ENCODE measurements at places on chromosomes 16 and 17.
A peak's percentile ranks its signal among the peaks of the same experiment; 100 is the strongest.

DNA sequence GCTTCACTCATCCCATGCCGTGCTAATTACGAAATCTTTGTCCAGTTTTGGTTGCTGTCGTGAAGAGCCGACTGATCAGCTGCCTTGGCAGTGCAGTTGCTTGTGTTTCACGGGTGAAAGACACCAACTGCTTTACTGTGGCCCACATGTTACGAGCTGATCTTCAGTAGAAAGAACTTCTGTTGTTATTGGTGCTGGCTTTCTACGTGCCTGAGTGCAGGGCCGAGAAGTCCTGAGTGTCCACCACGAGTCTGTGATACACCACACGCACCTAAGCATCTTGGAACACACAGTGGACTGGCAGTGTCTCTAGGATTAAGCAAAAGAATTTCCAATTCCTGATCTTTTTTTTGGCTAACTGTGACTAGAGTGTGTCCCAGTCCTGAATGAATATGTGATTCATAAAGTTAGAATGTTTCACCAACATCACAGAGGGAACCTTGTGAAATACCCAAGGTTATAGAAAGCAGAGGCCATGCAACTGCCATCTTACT lies 70.4 kb upstream of the CLEC18A start:
- peak; percentile 71 for DNase-seq

DNA sequence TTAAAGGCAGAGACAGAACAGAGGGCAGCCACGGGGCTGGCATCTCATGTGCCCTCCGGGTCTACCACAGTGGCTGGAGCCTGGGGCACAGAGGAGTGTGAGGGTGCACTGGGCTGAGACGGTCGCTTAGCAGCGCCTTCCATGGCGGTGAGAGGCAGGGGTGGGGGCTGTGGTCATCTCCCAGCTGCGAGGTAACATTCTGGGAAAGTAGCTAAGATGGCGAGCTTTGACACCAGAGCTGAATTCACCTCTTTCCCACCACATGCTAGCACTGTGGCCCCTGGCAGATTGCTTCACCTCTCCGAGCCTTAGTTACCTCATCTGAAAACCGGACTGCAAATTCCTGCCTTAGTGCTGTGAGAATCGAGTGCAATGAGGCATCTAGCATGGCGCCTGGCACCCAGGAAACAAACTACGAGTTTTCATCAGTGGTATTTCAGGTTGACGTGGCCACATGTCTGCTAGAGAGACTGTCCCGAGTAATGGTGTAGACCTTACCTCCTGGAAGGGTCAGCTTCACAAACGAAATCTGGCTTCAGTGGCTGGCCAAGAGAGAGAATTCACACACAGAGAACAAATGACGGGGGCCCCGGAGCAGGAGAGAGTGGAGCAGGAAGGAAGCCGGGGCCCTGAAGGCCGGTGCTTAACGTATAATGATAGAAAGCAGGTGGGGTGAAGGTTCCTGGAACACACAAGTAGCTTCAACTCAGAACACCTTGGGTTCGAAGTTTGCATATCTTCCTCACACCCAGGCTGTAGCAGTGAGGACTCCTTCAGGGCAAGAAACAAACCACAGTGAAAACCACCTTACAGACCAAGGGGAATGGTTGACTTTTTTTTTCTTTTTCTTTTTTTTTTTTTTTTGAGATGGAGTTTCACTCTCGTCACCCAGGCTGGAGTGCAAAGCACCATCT lies 63.9 kb upstream of the RPH3AL start:
- DNase-seq, result no peak

GRCh38 chr16:55475919-55476318 lies 3.1 kb upstream of the MMP2 start:
- DNase-seq, result peak; percentile 55

GRCh38 chr17:17722081-17722905 lies 41.0 kb downstream of the RAI1 start:
- no peak for DNase-seq

DNA sequence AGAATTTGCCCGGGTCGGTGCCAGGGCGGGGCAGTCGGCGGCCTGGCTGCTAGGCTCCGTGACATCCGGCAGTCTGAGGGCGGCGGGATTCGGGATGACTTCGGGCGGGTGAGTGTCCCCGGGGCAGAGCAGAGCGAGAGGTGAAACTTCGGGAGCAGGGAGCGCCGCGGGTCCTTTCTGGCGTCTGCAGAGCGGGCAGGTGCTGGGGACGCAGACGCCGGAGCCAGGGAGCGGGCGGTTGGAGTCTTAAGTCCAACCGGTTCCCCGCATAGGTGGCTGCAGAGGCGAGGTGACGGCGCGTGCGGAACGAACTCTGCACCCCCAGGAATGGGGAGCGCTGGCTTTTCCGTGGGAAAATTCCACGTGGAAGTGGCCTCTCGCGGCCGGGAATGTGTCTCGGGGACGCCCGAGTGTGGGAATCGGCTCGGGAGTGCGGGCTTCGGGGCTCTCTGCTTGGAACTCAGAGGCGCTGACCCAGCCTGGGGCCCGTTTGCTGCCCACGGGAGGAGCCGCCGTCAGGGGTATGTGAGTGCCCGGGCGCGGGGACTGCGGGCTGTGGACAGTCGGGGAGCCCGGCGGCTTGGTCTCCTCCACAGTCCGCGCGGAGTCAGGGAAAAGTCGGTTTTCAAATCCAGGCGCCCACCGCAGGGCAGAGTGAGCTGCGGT lies at the start of gene B4GALNT2:
Gene B4GALNT2, plus strand, starts transcription at position 71 of the 666 bp plus-strand sequence. Its CDS starts 24 bp downstream, at position 95.
- DNase-seq, result no peak

DNA sequence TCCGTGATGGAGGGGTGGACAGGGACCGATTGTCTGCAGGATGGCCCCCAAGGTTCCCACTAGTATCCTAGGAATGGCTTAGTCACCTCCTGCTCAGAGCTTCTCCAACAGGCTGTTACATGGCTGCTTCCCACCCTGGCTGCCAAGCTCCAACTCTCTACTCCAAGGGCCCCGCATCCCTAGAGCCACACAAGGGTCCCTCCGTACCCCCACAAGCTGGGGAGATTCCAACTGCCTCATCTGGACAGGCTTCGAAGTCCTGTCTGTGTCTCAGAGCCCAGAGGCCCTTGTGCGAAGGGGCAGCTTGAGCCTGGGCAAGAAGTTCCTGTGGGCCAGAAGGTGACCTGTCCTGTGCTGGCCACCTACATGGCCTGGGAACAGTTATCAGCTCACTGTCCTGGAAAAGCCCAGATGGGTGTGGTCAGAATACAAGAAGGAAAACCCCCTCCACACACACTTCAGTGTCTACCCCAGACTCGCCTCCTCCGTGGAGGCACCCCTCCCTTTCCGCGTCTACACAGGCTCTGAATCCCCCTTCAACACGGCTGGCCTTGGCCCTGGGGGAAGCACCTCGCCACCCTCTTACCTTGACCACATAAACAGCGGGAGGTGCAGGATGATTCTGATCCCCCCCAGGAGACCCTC lies 586 bp downstream of the MEAK7 start:
- peak; percentile 56 for DNase-seq

- DNase-seq, result no peak
These were observed 144.7 kb upstream of the CRHR1 start for GRCh38 chr17:45639297-45639849.

DNA sequence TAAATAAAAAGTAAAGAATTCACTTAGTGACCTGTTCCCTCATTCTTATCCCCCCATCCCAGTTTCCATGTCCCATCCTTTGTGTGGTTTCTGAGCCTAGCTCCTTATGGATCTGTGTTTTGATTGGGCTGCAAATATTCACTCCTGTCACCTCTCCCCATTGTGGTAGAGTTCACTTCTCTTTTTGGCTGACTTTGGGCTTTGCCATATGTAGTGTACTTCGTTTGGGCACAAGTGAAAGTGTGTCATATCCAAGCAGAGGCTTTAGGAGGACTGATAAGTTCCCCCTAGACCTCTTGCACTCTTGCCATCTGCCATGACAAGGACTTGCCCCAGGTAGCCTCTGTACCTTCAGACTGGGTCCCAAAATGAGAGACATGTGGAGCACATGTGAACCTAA lies 13.0 kb upstream of the DHRS7B start:
- DNase-seq, result no peak

DNA sequence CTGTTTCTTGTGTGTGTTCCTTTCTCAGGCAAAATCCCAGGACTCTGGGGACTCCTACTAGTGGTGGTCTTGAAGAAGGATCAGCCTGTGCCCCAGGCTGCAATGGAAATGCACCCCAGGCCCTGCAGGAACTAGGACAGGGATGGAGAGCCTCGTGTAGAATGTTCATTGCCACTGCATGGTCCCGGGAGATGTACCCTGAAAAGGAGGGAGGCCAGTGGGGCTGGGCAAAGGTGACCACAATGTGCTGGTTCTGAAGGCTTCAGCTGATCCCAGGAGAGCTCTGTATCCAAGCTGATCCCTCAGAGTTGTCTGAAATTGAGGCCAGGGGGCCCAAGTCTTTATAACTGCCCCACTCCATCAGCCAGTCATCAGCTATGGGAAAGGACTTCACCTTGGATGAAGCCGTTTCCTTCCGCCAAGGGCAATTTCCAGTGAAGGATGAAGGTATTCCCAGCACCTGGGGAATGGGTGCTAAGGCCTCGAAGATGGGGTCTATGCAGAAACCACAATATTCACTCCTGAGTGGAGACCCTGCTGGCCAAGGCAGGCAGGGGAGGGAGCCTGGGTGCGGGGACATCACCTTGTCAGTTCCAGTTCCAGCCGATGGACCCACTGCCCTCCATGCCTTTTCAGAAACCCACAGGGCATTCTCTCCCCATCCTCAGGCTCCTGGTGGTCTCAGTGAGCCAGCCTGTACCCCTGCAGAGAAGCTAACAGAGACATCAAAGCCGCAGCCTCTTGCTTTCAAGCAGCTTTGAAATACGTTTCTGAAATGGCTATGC lies 59.9 kb upstream of the CDH5 start:
- DNase-seq, result no peak

GRCh38 chr17:50238601-50239280 lies 35.5 kb upstream of the TMEM92 start:
- DNase-seq, result no peak

GRCh38 chr17:78164748-78165607 lies 3.4 kb upstream of the SYNGR2 start:
- DNase-seq, result no peak

DNA sequence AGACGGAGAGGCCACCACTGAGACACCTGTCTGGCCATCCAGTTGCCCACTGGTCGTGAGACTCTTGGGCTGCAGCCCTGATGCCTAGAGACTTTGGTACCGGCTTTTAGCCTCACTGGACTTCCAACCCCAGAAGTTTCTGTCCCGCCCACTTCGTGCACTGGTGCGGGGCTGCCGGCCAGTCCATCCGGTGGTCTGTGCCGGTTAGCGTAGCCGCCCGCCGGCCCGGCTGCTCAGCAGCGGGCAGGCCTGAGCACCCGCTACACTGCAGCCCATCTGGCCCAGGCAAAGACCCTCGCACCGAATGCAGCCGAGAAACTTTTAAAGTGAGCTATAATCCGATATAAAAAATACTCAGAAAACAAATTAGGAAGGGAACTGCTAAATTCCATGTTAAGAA lies 30.7 kb downstream of the AKAP10 start:
- no peak for DNase-seq

DNA sequence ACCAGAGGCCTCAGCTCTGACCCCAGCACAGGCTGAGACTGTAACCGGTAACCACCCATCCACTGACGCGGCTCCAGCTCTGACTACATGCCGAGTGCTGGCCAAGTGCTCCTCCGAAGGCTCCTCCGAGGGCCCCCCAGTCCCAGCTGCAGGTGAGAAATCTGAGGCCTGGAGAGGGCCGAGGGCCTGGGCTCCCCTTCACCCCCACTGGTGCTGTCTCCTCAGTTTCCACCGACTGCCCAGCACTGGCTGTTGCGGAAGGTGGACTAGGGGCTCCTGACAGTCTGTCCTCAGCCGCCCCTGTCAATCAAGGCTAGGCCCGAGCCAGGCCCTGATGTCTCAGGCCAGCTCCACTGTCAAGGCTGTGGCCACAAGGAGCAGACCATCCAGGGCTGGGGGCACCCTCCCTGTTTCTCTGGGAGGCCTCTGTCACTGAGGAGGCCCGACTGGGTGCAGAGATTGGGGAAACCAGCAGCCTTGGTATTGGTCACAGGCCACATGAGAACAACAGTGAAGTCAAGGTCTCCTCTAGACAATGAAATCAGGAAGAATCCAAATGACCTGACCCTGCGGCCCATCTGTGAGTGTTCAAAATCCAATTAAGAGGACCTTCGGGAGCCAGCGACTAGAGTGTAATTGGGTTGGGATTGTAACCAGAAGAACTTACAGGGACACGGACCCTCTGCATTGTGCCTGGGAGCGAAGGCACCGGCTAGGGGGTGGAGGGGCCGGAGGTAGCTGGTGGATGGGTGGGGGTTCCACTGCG lies 5.1 kb downstream of the TMEM235 start:
- DNase-seq, result no peak

- no peak for DNase-seq
These were observed 3.7 kb downstream of the CETP start for GRCh38 chr16:56965149-56966092.

GRCh38 chr17:41258406-41258805 lies 3.2 kb downstream of the KRTAP9-9 start:
- peak; percentile 73 for DNase-seq

- DNase-seq, result no peak
These were observed 2.0 kb downstream of the KLHL11 start for GRCh38 chr17:41863074-41863848.

- peak; percentile 47 for DNase-seq
These were observed 10.6 kb downstream of the ATP6V0D1 start for GRCh38 chr16:67470359-67470758.

DNA sequence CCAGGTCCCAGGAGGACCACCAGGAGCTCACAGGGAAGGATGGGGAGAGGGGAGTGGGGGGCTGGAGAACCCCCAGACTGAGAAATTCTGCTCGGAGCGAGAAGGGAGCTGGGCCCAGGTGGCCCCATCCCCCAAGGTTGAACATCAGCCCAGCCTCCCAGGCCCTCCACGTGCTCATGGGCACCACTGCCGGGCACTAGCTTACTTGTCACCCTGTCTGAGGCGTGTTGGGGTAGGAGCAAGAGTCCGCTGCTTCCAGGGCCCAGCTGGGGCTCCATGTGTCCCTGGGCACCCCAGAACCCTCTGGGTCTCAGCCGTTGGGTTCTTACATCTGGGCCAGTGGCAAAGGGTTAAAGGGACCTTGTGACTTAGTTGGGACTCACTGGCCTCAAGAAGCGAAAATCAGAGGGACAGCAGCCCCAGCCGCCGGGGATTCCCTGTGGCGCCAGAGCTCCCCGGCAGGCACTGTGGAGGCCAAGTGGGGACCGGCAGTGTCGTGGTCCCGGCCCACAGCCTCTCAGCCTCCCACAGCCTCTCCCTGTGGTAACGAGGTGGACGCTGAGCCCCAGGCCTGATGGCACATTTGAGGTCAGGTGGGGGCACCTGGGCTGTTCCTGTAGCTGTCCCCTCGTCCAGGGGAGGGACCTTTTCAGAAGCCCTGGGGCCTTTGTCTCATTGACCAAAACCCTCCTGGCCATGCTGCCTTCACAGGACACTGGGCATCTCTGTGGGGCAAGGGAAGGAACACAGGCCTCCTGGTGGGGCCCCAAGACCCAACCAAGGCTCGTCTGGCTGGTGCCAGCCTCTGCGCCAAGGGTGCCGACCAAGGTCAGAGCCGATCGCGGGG lies 33.7 kb upstream of the CDH15 start:
- no peak for DNase-seq

- DNase-seq, result no peak
These were observed 1.2 kb upstream of the SHISA9 start for GRCh38 chr16:12900156-12900555.

- no peak for DNase-seq
These were observed 28.8 kb downstream of the SYT17 start for GRCh38 chr16:19196871-19197270.

- DNase-seq, result peak; percentile 82
These were observed at the start of gene WDR81 for GRCh38 chr17:1724351-1724868. Gene WDR81, plus strand, starts transcription at chr17:1724704. Its CDS starts 256 bp downstream, at chr17:1724960.
